ENCODE measurements at places on chromosomes 6 and 20.
A peak's percentile ranks its signal among the peaks of the same experiment; 100 is the strongest.

DNA sequence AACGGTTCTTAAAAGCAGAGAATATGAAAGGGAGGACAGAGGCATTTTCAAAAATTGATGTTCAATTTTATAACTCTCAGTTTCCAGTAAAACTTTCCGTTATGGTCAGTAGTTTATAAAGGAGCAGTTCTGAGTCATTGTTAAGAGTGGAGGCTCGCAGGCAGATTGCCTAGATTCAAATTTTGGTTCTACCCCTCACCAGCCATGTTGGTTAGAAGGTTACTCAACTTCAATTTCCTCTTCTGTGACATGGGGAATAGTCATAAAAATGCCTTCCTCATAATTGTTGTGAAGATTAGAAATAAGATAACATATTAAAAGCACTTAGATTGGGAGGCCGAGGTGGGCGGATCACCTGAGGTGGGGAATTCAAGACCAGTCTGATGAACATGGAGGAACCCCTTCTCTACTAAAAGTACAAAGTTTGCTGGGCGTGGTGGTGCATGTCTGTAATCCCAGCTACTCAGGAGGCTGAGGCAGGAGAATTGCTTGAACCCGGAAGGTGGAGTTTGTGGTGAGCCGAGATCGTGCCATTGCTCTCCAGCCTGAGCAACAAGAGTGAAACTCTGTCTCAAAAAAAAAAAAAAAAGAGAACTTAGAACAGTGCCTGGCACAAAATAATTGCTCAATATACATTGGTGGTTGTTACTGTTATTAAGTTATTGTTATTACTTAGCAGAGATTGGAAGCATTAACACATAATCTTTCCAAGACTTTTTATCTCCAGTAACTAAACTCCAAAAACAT lies 348.9 kb downstream of the NRN1 start:
- DNase-seq: no peak

DNA sequence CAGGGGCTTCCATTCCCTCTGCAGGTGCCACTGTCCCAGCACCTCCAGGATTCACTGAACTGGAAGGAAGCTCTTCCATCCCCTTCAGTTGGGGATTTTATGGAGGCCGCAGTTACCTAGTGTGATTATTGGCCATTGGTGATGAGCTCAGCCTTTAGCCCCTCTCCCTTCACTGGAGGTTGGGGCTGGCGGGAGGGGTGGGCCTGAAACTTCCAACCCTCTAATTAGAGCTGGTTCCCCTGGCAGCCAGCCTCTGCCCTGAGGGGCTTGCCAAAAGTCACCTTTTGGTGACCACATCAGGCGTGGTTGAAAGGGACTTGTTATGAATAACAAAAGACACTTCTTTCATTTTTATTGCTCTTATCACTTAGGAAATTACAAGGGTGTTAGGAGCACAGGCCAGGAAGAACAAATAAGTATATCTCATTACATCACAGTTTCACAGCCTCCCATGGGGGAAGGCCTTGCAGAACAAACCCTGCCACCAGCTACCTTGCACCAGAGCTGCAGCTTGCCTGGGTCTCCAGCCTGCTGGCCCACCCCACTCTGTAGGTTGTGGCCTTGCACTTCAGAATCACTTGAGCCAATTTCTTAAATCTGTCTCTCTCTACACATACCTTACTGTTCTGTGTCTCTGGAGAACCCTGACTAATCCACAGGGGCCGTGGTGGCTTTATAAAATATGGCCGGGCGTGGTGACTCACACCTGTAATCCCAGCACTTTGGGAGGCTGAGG lies 5.0 kb downstream of the PYGB start:
- DNase-seq: no peak

GRCh38 chr20:59598625-59599310 lies 5.6 kb upstream of the PHACTR3 start:
- DNase-seq: peak; percentile 17

GRCh38 chr6:105609375-105609991 lies 206.6 kb upstream of the PREP start:
- DNase-seq: no peak

- no peak for DNase-seq
Observed at GRCh38 chr6:127933852-127934840, 33.3 kb upstream of the THEMIS start.

DNA sequence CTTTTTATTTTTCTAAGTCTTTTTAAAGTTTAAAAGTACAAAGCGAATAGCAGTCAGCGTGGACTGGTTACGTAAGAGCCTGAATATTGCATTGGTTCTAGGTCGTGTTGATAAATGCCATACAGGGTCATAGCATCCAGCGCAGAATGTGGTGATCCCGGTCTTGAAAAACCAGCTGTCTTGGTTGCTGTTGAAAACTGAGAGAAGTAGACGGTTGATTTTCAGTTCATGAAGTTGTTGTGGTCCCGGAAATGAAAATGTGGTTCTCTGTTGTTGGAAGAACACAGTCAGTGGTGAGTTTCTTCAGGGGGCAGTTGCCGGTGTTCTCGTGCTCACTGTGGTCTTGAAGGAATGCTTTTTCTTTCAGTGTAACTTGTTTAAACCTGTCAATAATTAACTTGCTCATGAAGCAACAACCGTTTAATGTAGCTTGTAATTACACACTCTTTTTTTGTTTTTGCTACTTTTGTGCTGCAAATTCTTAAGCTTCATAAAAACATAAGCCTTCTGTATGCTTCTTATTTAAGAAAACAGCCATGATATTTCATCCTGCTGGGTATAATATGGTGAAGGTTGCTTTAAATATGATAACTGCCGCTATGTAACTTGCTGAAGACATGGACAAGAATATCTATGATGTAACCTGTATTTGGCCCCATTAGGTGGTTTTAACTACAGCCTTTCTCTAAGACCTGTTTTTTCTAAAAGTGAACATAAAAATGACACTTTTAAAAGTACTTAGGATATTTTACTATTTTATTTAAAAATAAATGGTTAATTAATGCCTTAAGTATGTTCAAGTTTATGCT lies 64.8 kb upstream of the KIF25 start:
- no peak for DNase-seq

GRCh38 chr6:90534337-90535025 lies 52.4 kb downstream of the MAP3K7 start:
- DNase-seq: no peak

GRCh38 chr6:1312203-1312472 lies 240 bp downstream of the FOXQ1 start:
- DNase-seq: no peak

GRCh38 chr6:49833386-49833785 lies 32.9 kb downstream of the CRISP1 start:
- no peak for DNase-seq

- no peak for DNase-seq
Observed at GRCh38 chr6:143838395-143838794, 4.7 kb upstream of the LTV1 start.

DNA sequence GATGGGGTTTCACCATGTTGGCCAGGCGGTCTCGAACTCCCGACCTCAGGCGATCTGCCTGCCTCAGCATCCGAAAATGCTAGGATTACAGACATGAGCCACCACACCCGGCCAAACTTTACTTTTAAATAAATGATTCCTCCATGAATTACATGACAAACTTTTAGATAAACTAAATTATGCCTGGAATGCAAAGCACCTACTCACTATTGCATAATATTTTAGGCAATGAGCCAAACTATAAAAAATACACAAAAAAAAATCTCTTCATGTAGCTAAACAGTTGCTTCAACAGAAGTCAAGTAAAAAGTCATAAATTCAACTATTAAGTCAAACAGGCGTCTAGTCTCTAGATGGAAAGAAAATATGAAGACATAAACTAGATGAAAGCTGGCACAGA lies 56.5 kb downstream of the PTPRK start:
- DNase-seq: no peak

DNA sequence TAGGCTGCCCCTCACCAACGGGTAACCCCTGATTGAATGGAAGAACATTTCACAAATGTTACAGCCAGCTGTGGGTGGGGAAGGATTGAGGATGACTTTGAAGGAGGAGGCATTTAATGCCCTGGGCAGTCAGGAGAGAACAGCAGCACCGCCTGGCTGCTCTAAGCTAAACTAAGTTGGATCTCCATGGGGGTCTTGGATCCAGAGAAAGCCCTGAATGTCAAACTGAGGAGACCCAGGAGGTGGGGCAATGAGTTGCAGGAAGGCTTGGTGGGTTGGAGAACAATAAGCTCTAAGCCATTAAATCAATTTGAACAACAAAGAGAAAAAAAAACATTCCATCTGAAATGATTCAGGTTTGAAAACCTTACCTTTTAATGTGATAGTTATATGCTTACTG lies 35.4 kb downstream of the TMX4 start:
- DNase-seq: no peak

GRCh38 chr6:5325173-5325572 lies 63.9 kb downstream of the FARS2 start:
- DNase-seq: no peak

GRCh38 chr6:159103396-159104162 lies 58.8 kb upstream of the TAGAP start:
- no peak for DNase-seq

DNA sequence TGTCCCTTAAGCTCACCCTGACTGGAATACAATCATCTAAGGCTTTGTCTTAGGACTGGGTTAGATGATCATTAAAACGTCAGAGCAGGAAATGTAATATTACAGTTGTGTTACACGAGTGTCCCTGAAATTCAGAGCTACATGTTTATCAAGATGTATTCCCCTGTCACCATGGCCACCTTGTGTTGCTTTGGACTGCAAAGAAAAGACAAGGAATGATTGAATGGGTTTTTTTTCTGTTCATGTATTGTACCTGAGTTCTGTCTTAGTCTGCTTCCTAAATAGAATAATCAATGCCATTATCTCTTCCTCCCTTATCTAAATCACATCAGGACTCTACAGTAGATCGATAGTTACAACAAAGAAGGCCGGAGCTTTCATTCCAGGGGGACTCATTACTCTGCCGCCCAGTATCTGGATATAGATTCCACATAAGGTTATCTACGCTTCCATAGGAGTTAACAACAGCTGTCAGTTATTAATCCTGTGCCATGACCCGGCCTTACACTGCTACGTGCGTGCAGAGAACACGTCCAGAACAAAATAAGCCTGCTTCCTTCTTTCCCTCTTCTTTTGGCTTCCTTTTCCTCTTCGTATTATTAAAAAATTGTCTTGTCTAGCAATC lies 274.1 kb upstream of the SASH1 start:
- no peak for DNase-seq

DNA sequence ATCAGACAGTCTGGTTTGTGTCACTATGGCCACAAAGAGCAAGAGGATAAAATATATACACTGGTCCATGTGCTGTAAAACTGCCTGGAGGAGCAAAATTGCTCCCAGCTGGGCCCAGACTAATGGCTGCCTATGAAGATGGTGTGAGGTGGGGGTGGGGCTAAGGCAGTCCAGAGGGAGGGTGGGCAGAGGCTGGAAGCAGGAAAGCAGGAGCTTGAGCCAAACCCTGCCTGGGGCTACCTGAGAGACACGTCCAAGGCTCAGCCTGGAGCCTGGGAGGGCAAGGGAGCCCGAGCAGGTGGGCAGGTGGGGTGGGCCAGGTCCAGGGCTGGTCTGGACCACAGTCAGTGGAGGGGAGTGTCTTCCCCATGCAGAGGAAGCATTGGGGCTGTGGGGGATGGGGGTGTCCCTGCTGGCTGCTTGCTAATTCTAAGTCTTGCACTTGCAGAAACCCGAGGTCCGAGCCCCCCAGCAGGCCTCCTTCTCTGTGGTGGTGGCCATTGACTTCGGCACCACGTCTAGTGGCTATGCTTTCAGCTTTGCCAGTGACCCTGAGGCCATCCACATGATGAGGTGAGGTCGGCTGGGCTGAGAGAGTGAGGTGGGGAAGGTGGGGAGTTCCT lies 9.5 kb downstream of the HSPA12B start:
- DNase-seq: no peak

- DNase-seq: no peak
Observed at GRCh38 chr6:13916230-13916944, 8.4 kb upstream of the RNF182 start.

DNA sequence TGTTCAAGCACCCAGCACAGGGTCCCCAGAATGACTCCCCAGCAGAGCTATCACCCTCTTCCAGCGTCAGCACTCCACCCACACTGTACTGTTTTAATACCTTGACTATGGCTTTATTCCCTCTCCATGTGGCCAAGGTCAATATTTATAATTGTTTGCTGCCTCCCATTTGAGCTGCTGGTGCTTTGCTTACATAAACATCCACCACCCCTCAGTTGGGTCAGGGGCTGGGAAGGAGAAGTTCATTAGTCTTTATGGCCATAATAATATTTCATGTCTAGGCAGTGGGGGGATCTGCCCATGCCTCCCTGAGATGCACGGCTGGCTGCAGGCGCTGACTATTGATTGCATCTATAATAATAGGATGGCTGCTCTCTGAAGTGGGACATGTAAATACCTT lies 41.8 kb upstream of the SAYSD1 start:
- DNase-seq: no peak

GRCh38 chr6:157748839-157749571 lies 74.0 kb upstream of the SNX9 start:
- DNase-seq: no peak

GRCh38 chr6:137869549-137870307 lies 2.7 kb downstream of the TNFAIP3 start:
- no peak for DNase-seq

DNA sequence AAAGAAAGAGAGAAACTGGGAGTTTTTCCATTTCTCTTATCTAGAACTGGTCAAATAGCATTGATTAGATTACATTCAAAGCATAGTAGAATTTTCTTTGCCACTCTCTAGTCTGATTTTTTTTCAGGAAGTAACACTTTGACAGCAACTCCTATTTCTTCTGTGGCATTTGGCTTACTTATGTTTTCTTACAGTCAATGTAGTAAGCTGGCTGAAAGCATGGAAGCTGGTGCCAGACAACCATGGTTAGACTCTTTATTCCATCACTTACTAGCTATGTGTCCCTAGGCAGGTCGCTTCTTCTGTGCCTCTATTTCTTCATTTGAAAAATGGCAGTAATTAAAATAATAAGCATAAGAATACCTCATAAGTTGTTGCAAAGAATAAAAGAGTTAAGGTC lies 54.2 kb upstream of the OPRM1 start:
- no peak for DNase-seq

DNA sequence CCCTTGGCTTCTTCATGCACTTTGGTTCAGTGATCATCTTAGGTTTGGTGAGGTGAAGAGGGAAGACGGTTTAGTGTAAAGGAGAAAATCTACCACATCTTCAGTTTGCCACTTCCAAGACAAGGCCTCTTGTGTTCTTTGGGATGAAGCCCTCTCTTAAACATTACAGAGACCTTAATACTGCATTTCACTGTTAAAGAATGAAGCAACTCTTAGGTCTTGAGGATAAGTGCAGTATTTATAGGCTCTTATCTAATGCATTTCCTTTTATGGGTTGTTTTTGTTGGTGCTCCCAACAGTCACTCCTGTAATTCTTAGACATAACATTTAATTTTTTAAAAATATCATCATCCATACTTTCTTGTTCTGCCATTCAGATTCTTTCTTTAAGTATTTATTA lies 139.9 kb upstream of the LAMP5 start:
- no peak for DNase-seq

DNA sequence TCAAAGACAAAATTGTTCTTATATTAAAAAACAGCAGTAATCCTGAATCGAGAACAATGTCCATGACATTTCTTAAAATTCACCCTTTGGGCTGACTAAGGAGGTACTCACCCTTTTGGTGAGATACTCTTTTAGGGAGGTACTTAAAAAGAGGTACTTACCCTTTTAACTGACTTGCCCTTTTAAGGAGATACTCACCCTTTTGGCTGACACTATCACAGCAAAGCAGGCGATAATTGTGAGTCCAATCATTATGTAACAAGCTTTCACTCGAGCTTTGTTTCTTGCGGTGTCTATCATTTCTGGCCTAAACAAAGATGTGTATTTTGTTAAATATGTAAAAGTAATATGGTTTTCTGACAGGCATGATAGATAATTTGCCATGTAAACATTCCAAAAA lies 3.7 kb downstream of the FAM162B start:
- no peak for DNase-seq

GRCh38 chr6:16488813-16489212 lies 250.4 kb downstream of the GMPR start:
- DNase-seq: no peak

Measured in stimulated activated CD8-positive, alpha-beta memory T cell treated with anti-CD3 and anti-CD28 coated beads, Interleukin-2, amount 100 ng/mL, for 48 hours (primary cell).